Lower lobe of right lung (tissue), 2 donors: ENCODE measurements at places on chromosomes 2 and 18.

- no peak for DNase-seq
Observed at GRCh38 chr2:168457190-168457895, 1.3 kb downstream of the CERS6 start.

GRCh38 chr2:23745726-23746105, 181.2 kb downstream of the ATAD2B start:
- no peak for DNase-seq

DNA sequence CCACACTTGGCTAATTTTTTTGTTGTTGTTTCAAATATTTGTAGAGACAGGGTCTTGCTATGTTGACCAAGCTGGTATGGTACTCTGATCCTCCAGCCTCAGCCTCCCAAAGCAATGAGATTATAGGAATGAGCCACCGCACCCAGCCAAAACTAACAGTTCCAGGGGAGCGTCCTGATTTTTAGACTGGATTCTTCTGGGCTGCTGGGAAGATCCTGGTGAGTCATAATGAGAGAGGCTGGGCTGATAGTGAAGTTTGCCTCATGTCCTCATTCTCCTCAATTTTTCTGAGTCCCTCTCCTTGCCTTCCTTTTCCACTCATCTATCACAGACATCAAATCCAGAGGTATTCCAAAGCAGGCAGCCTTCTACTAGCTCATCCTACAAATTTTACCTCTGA, 81.3 kb downstream of the VSNL1 start:
- no peak for DNase-seq

- no peak for DNase-seq
Observed at GRCh38 chr2:128420776-128421175, 102.1 kb upstream of the HS6ST1 start.

DNA sequence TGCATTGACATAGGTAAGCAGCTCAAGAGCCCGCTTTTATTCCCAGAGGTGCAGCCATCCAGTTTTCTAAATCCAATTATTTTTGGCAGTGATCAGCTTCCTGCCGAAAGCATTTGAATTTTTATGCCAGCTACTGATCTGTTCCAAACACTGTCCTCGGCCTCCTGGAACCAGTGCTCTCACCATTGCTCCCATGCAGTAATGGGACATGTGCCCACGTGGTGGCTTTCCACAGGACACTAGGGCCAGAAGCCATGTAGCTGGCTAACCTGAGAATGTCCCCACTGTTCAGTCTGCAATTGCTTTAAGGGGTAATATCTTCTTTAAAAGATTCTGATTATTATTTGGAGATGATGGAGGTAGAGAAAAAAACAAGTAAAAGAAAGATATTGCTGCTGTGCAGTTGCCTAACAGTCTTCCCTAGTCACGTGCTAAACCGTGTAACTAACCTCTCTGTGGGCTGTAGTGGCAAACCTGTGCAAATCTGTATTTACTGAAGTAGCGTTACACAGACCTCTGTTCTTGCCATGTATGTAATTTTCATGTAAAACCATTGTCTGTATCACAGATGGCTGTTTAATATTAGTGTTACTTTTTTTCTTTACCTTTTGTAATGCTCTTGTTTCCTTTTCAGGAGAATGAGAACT, 13.0 kb downstream of the GRHL1 start:
- DNase-seq = no peak

GRCh38 chr2:180364719-180365118, 357.6 kb upstream of the CWC22 start:
- no peak for DNase-seq

DNA sequence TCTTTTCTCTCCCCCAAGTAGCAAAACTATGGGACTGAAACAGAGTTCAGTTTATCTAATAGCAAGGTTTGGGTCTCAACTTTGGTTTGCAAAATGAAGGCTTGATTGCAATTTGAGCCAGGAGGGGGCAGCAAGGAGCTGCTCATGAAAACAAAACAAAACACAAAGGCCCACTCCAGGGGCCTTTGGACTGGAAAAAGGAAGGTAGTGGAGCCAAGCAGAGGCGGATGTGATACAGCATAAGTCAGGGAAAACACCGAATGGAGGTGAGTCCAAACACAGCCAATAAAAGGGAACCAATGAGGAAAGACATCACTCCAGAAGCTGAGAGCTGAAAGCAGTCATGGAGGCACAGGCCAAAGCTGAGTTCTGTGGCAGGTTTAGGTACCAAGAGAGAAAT, 799.7 kb upstream of the ACVR2A start:
- no peak for DNase-seq

- peak; percentile 79 for DNase-seq
Observed at GRCh38 chr2:136246086-136246669, 128.2 kb upstream of the CXCR4 start.

DNA sequence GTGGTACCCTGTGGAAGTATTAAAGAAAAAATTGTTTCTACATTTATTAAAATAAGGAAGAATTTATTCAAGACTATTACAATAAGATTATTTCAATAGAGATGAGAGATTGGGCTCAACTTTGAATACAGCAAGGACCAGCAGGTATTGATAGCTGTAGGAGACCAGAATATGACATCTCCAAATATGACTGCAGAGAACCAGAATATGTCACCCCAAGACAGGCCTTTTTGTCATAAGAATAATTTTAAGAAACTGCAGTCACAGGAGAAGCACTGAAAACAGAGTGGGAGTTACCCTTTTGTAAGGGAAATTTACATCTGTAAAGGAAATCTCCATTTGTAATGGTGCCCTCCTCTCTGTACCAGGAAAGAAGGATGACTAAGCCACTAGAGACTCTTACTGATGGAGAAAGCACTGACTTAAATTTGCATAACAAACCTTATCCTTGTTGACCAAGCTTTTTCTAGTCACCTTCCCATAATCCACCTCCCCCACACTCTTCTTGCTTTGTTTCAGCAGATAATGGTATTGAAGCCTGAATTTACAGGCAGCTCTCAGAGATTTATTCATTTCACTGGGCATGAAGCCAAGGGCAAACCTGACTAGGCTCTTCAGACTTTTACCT, 145.1 kb upstream of the RMP24 start:
- no peak for DNase-seq
